ENCODE measurements at places on chromosomes 16 and 17.
A peak's percentile ranks its signal among the peaks of the same experiment; 100 is the strongest.

DNA sequence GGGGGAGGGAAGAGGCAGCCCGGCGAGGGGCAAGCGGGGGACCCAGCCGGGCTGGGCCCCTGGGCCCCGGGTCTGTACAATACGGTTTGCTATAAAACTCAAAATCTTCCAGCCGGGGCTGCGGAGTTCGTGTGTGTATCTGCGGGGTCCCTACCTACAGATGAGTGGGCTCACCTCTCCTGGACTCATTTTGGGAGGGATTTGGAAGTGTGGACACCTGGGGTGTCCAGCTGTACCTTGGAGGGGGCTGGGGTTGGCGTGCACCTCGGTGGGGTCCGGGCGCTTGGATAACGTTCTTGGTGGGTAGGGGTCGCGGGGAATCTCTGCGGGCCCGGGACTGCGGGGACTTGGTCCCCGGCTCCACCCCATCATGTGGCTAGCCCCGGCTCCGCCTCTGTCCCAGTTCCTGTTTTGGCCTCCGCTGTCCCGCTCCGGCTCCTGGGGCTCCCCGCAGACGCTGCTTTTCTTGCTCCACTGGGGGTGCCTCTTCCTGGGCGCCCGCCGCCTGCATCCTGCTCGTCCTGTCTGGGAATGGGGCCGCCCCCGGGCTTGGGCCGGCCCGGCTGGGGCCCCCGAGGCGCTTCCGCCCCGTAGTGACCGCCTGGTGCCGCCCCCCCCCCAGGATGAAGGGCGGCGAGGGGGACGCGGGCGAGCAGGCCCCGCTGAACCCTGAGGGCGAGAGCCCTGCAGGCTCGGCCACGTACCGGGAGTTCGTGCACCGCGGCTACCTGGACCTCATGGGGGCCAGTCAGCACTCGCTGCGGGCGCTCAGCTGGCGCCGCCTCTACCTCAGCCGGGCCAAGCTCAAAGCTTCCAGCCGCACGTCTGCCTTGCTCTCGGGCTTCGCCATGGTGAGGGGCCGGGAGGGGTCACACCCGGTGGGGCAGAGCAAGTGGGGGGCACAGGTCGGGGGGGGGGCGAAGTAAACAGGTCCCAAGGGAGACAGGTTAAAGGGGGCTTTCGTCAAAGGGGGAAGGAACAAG, at the start of gene ORAI3:
Gene ORAI3 (plus strand): TSS at position 402 of the 983 bp plus-strand sequence. CDS start 222 bp downstream, at position 624.
- DNase-seq, result peak; percentile 48

DNA sequence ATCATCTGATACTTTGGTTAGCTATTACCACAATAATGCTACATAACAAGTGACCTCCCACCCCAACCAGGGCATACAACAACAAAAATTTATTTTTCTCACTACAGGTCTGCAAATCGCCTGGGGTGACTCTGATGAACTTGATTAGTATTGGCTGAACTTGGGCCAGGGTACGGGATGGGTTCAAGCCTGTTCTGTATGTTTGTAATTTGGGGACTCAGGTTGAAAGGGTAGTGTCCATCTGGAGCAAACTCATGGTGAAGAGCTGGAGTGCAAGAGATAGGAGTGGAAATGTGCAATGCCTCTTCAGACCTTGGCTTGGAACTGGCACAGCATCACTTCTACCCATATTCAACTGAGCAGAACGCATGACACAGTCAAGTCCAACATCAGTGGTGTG, 16.3 kb upstream of the NKD1 start:
- DNase-seq, result no peak

- DNase-seq, result no peak
Measured at GRCh38 chr17:7215652-7216180, 3.9 kb downstream of the DLG4 start.

DNA sequence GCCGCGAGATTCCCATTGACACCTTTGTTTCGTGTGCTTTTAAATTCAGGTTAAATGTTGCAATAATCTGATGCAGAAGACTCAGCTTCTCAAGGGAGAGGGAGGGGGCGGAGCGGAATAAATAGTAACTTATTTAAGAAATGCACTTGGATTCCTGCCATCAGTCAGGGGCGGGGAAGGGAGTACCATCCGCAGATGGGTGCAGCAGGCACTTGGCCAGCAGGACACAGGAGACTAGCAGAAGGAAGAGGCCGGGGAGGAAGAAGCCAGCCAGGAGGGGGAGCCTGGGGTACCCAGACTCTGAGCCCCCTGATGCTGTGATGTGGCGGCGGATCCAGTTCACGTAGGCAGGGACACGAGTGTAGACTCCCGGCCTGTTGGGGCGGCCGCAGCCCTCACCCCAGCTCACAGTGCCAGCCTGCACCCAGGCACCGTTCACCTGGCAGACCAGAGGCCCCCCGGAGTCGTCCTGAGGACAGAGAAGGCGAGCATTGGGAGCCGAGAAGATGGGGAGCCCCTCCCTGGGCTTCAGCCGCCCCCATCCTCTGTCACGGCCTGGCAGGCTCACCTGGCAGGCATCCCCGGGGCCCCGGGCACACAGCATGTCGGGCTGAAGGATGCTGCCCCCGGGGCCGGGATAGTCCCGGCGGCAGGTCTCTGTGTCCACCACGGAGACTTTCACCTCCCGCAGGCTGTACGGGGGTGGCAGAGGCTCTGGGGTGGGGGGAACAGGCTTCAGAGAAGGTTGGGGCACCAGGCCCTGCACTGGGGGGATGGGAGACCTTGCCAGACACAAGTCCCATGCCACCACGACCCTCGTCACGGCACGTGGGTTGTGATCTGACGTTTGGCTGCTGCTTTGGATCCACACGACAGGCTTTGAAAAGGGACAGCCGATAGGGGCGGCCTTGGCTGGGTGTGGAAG, 3.2 kb downstream of the TPSG1 start:
- no peak for DNase-seq

GRCh38 chr17:51351890-51352289, 91.5 kb downstream of the UTP18 start:
- no peak for DNase-seq

GRCh38 chr16:85172455-85173145, 60.3 kb upstream of the CIBAR2 start:
- no peak for DNase-seq

DNA sequence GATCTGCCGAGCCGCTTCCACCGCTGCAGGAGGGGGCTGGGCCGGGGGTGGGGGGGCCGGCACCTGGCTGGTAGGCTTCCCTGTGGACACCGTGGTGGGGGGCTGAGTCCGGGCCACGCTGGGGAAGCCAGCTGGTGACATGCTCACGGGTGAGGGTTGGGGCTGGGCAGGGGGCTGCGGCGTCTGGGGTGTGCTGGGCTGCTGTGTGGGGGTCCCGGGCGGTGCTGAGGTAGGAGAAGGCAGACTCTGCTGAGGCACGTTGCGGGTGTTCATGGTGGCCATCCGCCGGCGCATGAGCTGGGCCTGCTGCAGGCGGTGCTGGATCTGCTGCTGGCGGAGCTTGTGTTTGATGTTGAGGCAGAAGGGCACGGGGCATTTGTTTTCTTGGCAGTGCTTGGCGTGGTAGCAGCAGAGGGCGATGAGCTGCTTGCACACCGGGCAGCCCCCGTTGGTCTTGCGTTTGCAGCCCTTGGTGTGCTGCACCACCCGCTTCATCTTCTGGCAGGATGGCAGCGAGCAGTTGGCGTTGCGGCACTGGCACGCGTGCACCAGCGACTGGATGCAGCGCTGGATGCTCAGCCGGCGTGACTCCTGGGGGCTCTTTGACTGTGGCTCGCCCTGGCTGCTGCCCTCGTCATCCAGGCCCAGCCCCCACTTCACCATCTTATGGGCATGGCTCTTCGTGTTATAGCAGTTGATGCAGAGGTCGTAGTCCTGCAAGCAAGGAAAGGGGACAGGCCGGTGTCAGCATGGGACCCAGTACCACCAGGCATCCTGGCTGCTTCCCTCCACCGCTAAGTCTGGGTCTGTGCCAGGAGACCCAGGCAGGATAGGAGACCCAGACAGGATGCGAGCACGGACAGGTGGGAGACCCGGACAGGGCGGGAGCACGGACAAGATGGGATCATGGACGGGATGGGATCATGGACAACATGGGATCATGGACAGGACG, 12.1 kb upstream of the TRAP1 start:
- no peak for DNase-seq

GRCh38 chr17:32555611-32556310, 69.0 kb downstream of the CDK5R1 start:
- no peak for DNase-seq

GRCh38 chr17:65121916-65122806, 15.0 kb upstream of the RGS9 start:
- no peak for DNase-seq

DNA sequence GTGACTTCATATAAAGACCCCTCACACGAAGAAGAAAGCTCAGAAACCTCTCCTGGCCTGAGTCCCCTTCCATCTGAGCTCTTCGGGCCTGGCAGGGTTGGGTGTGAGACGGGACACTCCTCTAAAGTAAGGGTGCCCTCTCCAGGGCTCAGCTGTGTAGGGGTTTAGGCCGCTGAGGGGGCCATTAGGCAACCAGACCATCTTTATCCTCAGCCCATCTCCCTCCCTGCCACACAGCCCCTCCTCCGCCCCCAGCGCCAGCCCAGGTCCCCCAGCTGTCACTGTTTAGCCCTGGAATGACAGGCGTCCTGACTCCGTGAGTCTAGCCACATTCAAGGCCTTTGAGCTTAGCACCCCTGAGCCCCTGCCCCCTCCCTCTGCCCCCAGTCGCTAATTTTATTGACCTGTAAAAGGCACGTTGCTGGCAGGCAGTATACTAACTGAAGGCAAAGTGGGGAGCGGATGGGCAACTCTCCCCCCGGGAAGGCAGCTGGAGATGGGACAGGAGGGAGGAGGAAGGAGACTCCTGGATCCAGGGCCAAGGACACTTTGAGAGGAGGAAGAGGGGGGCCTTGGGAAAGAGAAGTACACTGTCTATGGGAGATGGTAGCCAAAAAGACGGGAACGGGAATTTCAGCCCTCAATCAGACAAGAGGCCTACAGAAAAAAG, 592 bp upstream of the ZNF385C start:
- no peak for DNase-seq

DNA sequence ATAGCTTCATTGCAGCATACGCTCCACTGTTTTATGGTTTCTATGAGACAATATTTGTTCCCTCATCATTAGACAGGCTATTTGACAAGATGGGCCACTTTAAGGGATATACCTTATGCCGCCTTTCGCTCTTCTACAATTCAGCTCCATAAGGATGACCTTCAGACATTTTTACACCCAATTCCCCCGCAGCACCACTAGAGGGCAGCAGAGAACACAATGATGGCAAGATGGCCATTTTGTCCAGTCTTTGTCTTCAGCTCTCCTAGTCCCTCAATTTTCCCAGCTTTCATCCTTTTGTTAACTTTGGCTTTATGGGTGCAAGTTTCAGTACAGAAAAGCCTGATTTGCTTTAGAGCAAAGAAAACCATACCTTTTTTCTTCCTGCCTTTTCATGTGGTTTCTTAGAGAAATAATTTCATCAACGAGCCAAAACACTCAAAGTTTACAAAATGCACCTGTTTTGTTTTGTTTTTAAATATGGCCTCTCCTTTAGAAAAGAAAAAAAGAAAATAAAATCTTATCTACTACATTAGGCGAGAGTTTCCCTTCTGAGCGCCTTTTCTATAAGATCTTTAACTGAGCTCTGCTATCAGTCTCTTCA, 355.3 kb downstream of the TOX3 start:
- peak; percentile 64 for DNase-seq

DNA sequence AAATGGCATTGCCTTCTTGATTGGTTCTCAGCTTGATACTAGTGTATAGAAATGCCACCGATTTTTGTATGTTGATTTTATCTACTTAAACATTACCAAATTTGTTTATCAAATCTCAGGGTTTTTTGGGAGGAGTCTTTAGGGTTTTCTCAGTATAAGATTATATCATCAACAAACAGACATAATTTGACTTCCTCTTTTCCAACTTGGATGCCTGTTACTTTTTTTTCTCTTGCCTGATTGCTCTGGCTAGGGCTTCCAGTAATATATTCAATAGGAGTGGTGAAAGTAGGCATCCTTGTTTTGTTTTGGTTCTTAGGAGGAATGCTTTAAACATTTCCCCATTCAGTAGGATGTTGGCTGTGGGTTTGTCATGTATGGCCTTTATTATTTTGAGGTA, 29.1 kb downstream of the EFCAB13 start:
- DNase-seq, result no peak

DNA sequence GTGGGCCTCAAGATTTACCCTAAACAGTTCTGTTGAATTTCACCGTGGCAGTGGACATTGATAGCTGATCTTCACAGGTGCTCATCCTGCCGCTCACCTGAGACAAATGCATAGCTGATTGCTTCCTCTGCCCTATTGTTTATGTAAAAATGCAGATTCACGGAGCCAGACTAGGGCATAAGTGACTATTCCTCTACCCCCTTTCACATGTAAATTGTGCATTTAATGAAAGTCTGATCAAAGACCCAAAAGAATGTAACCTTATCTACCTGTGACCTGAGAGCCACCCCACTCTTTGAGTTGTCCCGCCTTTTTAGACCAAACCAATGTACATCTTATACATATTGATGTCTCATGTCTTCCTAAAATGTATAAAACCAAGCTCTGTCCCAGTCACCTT, 312.4 kb upstream of the CDH5 start:
- no peak for DNase-seq

DNA sequence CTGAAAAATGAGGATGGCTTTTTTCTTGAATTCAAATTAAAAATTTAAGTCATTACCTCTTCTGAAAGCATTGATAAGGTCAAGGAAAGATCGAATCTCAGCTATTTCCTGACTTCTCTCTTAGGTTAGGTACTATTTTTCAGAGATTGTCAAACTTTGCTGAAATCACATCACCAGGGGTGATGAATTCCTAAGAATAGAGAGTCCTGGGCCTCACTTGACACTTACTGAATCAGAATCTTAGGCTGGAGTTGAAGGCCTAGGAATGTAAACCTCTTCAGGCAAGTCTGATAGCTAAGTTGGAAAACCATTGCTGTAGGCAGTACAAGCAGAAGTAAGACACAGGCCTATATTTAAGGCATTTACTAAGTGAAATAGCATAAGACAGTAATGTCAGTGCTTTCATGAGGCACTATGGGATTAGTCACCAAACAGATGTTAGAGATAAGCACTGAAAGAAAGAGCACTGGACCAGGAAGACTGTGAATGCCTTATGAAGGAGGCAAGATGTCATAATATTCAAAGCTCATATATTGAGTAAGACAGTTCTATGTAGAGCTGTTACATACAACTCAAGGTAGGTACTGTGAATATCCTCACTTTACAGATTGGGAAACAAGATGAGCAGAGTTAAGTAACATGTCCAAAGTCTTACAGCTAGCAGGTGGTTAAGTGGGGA, 21.5 kb downstream of the DCAF7 start:
- DNase-seq, result no peak

DNA sequence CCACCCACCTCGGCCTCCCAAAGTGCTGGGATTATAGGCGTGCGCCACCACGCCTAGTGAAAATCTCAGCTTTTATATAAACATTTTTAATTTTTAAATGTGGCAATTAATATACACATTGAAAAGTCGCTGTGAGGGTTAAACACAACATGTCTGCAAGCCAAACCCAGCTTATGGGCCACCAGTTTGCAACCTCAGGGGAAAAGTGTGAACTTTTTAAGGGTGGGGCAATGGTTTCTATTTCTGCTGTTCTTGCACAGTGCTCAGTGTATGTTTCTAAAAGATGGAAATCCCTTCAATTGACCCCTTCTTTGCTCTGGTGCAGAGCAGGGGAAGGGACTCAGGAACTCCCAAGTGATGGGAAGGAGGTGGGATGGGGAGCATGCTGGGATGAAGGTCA, 18.3 kb upstream of the SUPT4H1 start:
- DNase-seq, result no peak

- DNase-seq, result no peak
Measured at GRCh38 chr16:314795-315299, 31.9 kb downstream of the PDIA2 start.
